ENCODE measurements at places on chromosomes 6 and 20.

DNA sequence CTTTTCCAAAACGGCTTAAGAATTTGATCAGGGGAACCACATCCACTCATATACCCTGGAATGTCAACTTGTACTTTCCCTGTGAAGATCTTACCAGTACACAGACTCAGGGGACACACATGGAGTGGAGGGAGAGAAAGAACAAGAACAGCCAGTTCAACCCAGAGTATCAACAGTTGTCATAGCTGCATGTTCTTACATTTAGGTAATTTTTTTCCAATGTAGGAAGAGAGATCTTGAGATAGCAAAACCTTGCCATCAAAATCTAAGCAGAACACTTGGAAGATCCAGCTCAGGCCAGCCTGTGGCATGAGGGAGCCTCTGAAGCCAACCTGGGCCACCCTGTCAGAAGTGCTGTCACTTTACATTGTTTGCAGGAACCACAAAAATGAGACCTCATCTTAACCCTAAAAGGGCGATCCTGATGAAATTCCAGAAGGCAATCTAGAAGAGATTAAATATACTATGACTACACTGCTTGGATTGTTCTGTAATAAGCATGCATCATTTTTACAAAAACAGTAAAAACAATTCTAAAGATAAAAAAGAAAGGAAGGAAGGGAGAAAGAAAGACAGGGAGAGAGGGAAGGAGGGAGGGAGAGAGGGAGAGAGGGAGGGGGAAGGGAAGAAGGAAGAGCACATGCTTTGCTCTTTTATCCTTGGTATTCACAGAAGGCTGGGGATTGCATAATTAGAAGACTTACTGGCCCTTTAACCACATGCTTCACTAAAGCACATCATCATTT, 124.7 kb upstream of the TCF21 start:
- DNase-seq = peak; percentile 81

- no peak for DNase-seq
These were observed 74.9 kb downstream of the ANKEF1 start for GRCh38 chr20:10109641-10110040.

DNA sequence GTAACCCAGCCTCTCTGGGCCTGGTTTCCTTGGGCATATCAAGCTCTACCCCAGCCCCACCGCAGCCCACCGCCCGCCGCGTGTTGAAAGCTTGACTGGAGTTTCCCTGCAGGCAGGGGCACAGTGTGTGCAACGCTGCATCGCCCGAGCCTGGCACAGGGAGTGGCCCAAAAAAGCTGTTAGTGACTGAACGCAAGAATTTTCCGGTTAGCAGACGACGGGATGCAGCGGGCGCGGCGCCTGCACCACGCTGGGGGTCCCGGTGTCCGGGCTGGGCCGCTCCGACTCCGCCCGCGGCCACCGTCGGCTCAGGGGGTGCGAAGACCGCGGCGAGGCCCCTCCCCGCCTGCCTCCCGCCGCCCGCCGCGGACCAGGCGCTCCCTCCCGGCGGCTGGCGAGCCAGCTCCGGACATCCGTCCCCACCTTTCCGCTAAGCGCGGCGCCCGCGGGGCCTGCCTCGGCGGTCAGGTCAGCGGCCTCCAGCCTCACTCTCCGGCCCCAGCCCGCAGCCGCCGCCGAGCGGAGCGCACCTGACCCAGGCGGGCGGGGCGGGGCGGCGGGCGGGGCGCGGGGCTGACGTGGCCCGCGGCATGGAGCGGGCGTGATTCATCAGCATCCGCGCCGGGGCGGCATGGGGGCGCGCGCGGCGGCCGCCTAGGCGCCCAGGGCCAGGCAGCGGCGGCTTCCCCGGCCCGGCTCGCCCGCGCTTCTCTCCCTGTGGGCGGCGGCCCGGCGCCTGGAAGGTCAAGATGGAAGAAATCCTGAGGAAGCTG, at the start of gene ARFGEF3:
TSS of gene ARFGEF3 (plus strand) at position 602 of the 773 bp plus-strand sequence. CDS start at position 750, 148 bp downstream.
- DNase-seq = peak; percentile 34

DNA sequence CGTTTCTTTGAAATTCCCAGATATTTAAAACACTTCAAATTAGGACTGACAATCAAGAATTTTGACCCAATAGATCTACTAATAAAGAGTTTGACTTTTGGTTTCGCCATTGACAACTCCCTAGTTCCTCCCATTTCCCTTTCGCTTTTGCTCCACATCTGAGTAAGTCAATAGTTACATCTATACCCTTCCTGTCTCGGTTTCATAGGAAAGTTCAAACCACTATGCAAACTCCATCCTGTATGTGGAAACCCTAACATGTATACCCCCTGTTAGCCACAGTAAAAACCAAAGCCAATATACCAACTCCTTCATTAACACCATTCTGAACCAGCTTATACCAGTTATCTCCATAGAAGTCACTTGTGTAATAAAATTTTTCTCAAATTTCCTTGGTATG, 311.1 kb downstream of the MMUT start:
- no peak for DNase-seq

- DNase-seq = peak; percentile 51
These were observed 48.9 kb downstream of the ATXN1 start for GRCh38 chr6:16712255-16712930.
